Activated gamma-delta T cell treated with anti-CD3 and anti-CD28 coated beads, Interleukin-2, amount 50 U/mL, for 16 hours (primary cell): ENCODE measurements at places on chromosomes 13 and 19.

DNA sequence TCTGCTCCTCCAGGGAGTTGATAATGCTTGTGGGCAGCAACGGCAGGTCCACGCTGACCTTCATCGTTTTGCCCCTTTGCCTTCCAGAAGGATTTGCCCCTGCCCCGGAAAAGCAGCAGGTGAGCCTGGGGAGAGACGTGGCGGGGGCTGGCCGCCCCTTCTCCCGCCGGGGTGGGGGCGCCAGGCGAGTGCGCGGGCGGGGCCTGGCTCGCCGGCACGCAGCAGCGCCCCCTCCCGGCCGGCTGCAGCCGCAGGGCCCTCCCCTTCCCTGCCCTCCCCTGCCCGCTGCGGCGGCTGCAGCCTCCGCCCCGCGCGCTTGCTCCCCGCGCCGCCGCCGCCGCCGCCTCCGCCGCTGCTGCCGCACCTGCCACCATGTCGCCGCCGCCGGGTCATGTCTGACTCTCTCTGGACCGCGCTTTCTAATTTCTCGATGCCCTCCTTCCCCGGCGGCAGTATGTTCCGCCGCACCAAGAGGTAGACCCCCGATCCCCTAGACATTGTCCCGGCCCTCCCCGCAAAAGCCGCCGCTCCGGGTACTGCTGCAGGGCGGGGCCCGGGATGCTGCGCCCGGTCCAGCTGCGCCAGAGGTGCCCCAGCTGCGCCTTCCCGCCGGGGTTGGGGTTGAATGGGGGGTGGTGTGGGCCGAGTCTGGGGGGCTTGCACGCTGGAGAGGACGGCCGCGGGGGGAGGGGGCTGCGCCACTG, at the start of gene MAST1:
MAST1 (plus strand) TSS at position 334 of the 704 bp plus-strand sequence; CDS start at position 392, 58 bp downstream.
- no peak for DNase-seq

DNA sequence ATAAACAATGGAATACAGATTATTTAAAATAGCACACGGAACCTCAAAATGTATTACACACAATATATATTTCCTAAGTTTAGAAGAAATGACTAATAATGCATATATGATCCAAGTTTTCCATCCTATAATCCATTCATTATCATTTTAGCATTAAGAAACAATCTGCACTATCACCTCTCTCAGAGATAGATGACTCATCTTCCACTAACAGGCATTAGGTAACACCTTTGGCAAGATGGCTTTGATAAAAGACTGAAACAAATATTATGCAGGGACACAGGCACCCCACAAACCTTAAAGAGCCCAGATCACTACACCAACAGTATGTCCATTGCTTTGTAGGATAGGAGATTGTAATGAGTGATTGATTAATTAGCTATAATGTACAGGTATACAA, 4.1 kb downstream of the ENOX1 start:
- no peak for DNase-seq

GRCh38 chr19:17058236-17058635, 17.0 kb downstream of the HAUS8 start:
- no peak for DNase-seq

- DNase-seq = no peak
Observed at GRCh38 chr13:78603240-78603957, at the start of gene POU4F1. TSS of gene POU4F1 (minus strand) at chr13:78603552. CDS start at chr13:78603326, 226 bp downstream.

DNA sequence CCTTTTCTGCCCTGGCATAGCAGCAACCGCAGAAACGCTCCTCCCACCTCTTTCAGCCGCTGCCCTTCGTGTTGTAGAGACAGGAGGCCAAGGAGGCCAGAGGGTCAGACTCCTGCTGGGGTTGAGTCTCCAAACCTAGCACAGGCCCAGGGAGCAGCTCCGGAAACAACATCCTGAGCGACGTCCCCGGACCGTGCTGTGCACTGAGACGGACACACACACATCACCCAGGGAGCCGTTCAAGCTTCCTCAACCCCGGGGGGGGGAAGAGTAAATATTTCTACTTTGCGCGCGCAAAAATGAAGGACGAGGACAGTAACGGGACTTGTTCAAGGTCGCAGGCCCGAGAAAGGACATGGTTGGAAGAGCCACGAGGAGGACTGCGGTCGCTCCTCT, 657 bp downstream of the ZNF550 start:
- no peak for DNase-seq
